ENCODE measurements at places on chromosomes 11 and 22.

DNA sequence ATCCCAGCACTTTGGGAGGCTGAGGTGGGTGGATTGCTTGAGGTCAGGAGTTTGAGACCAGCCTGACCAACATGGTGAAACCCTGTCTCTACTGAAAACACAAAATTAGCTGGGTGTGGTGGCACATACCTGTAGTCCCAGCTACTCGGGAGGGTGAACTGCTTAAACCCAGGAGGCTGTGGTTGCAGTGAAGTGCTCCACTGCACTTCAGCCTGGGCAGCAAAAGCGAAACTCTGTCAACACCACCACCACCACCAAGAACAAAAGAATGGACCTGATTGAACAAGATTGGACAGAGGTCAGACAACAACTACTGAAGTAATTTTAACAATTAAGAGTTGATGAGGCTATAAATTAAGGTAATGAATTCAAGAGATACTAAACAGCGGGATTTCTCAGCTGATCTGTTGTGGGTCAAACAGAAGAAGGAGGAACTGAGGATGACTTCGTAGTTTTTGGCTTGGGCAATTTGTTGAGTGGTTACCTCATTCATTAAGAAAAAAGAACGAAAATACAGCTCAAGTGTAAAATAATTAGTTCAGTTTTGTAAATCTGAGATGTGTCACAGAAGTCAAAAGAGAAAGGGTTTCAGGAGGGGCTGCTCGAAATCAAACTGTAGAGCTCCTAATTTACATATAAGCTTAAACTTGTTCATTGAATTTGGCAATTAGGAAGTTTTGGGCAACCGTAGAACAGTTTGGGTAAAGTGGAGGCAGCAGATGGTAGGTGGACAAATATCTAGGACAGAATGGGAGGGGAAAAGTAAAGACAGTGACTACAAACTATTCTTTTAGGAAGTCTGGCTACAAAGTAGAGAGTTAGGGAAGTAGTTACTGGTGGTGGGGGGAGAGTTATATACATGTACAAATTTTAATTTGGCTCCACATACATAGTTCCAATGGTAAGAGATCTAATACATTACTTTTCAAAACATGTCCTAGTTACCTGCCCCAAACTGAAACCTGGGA, 4.5 kb downstream of the IL18 start:
- no peak for DNase-seq

GRCh38 chr22:44360668-44361381, 48.1 kb upstream of the SHISAL1 start:
- no peak for DNase-seq

- DNase-seq: no peak
These were observed 2.3 kb downstream of the LSP1 start for GRCh38 chr11:1854949-1855885.

DNA sequence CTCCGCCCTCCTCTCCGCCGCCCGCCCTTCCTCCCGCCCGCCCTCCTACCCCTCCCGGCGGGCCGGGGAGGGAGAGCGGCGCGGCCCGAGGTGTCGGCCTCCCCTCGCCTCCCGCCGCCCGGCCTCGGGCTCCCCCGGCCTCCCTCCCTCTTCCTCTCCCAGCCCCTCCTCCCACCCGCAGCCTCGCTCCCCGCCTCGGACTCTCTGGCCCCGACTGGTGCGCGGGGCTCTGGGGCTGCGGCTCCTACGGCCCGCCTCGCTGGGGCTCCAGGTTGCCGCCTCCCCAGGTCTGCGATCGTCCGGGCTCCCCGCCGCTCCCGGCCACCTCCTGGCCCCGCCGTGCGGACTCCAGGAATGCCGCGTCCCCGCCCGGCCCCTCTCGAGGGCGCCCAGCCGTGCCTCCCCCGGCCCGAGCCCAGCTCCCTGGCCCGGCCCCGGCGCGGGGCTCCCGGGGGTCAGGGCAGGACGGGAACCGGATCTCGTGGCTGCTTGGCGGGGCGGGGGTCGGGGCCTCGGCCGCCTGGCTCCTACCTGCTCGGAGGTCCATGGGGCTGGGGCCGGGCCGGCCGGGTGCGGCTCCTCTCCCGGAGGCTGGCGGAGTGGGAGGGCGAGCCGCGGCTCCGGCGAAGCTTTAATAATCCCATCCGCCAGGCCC, at the start of gene CLCF1:
TSS of gene CLCF1 (minus strand) at position 606 of the 655 bp plus-strand sequence. CDS start at position 547, 59 bp downstream.
- DNase-seq: peak; percentile 65

DNA sequence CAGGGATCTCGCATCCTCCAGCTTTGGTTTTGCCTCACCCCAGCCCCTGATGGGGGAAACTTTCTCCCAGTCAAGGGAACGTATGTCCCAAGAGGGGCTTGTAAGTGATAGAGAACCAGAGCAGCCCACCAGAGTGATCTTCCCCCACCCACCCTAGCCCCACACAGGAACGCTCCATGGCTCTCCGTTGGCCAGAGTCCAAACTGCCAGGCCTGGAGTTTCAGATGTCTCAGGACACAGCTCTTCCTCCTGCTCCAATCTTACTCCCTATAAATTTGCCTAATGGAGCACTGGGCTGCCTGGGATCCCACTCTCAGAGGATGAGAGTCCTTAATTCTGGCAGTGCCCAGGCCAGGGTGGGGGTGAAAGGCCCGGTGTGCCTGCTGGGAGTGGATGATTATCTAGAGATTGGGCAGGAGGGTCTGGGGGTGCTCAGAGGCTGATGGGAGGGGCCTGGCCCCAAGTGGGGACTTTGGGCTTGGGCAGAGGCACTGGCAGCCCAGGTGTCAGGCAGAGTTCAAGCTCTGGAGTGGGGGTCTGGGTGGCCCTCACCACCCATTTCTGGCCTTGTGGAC, 79.9 kb downstream of the WNT7B start:
- DNase-seq: no peak

DNA sequence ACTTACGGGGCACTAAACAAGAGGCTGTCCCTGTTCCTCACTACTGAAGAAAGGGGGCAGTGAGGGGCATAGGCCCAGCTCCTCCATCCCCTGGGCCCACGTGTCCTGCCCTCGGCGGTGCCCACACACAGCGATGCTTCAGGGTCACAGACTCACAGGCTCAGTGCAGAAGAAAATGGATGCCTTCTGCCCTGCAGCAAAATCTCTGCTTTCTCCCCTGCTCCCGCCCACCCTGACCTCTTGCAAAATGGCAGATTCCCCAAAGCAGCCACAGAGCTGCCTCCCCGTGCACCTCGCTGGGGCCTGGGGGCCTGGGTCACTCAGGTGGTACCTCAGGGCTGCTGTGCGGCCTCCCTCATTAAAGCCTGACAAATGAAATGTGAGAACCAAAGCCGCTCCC, 204.0 kb downstream of the DSCAML1 start:
- no peak for DNase-seq

DNA sequence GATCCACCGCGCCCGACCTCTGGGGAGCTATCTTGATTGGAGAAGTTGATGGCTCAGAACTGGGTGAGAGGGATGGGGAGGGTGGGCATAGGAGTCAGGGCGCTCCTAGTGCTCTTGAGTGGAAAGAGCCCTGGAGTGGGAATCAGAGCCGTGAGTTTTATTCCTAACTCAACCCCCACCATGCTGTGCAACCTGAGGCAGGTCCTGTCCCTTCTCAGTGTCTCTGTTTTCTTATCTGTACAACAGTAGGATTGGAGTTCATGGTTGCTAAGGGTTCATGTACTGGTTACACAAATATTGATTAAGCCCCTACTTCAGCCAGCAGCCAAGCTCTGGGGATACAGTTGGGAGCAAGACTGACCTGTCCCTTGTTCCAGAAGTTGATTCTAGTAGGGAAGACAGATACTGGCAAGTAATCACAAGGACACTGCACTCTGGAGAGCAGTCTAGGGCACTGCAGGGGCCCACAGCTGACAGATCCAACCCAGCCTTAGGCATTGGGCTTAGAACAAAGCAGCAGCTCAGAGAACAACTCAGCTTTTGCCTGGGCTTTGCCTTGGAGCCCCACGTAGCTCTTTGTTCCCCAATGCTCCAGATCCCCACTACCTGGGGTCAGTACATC, 12.4 kb upstream of the DAGLA start:
- DNase-seq: no peak

DNA sequence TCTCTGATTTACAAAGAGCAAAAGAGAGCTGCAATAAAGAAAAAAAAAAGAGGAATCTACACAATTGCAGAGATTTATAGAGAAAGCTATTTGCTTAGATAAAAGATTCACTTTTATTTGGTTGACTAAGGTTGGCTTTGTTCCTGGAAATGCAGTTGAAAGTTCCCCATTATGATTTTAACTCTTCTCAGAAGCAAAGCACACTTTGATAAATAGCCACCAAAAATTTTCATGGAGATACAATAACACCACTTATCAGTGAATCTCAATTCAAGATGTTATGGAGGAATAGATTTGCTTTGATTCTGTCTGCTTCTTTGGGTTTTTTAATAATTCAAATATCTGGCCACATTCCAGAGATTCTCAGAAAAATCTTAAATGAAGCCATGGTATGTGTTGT, 88.5 kb upstream of the ANO3 start:
- DNase-seq: no peak

- DNase-seq: no peak
These were observed 338.9 kb upstream of the ANO3 start for GRCh38 chr11:25993016-25993415.

- DNase-seq: no peak
These were observed 8.3 kb downstream of the PDHX start for GRCh38 chr11:34924714-34925113.

- no peak for DNase-seq
These were observed 5.6 kb downstream of the DUSP8 start for GRCh38 chr11:1566381-1567051.

DNA sequence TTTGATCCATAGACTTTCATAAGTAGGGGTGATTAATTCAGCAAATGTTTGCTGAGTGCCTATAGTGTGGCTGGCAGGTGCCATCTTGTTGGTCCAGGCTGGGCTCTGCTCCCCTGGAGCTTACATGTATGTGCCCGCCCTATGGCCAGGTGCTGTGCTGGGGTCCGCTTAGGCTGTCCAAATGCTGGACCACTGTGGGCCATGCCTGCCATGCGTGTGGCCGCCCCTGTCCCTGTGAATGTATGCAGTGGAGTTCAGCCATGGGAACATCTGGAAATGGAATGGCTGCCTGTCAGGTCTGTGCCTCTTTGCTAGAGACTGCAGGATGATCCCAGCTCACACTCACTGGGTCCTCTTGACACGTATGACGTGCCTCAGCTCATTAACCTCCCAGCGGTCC, 594.6 kb downstream of the TBC1D22A start:
- no peak for DNase-seq

DNA sequence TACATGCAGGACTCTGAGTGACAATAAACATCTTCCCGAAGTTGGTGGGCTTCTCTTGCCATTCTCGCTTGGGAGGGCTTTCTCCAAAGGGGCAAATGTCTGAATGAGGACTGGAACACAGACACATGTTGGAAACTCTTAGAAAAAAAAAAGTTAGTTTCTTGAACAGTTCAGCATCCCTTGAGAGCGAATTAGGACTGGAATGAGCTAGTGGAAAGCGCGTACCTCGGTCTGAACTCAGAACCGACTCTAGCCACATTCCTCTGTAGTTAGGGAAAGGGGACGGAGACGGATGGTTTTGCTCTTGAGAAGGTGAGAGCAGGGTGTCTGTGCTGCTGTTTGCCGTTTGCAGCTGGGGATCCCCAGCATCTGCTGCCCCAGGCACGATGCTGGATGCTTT, 517.3 kb downstream of the TBC1D22A start:
- no peak for DNase-seq

GRCh38 chr11:18332891-18333290, 10.5 kb downstream of the GTF2H1 start:
- no peak for DNase-seq

DNA sequence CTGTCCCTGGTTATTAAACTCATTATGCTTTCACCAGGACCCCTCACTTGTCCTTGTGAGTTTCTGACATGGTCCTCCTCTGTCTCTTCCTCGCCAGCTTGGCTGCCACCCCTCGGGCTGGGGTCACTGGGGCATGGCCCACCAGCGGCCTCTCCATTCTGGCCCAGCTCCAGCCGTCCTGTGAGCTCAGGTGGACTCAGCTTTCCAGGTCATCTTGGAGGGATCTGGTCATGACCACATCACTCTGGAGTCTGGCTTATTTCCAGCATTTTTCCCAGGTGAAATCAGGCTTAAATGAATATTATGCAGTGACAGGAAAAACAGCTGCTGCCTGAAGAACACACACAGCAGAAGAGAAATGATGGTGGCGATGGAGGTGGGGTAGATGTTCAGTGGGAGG, 224.5 kb downstream of the ADAMTS15 start:
- no peak for DNase-seq

- DNase-seq: no peak
These were observed 1270.6 kb downstream of the LRRC4C start for GRCh38 chr11:40188848-40189247.

DNA sequence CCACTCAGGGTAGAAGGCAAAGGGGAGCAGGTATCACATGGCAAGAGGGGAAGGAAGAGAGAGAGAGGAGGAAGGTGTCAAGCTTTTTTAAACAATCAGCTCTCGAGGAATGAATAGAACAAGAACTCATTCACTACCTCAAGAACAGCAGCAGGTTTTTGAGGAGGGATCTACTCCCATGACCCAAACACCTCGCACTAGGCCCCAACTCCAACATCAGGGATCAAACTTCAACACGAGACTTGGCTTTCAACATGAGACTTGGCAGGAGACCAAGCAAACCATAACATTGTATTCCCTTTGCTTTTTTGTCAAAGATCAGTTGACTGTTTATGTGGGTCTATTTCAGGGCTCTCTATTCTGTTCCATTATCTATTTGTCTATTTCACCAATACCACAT, 26.9 kb upstream of the APOBEC3A start:
- DNase-seq: no peak
